ENCODE measurements at places on chromosomes 2 and 18. TPM values are rescaled to one million over a fixed set of nuclear protein-coding genes. Genes with fewer than 3 reads are reported as not detected.

DNA sequence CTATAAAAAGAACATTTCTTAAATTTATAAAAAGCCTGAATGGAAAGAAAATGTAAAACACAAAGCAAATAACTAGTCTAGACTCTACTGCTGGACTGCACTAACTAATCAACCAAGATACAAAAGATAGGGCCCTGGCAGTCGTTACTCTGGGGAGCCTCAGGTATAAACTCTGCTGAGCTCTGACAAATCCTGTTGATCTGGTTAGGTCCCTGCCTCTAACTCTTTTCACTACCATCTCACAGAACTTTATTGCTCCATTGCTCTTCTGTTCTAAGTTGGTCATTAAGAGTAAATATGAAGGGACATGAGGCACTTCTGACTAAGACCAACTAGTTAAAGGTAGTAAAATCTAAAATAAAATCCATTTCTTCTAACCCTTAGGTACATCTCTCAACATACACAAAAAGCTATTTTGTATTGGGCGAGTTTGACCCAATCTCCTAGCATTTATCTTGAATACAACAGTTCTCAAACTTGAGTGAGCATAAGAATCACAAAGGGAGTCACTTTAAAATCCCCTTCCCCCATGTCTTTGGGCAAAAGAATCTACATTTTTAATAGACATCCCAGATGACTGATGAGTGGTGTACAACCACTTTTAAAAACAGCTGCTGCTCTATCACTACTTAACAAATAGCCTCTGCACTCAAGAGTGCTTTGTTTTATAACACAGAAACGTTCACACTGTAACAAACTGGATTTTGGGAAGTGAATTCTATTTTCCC, 2.5 kb downstream of the CHN1 start:
- ATAC-seq: no peak

DNA sequence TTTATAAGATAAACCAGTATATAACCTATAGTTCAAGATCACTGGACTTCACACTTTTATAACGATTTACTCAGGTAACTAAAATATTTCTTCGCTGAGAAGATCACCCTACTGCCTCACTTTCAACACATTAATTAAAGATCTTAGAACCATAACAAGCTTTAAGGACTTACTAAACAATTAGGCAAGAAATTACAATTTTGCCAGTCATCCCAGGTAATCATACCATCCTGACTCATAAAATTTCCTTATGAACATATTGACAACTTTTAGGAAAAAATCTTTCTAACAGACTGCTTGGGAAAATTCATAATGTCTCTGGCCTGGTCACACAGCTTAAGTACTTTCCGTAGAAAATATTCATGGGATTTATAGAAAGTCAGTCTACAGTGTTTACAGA, 223.2 kb downstream of the NRXN1 start:
- no peak for ATAC-seq

PLEK gene
- 0.87 TPM for total RNA-seq

GRCh38 chr18:73766910-73767515, 380.6 kb downstream of the FBXO15 start:
- ATAC-seq: no peak

DNA sequence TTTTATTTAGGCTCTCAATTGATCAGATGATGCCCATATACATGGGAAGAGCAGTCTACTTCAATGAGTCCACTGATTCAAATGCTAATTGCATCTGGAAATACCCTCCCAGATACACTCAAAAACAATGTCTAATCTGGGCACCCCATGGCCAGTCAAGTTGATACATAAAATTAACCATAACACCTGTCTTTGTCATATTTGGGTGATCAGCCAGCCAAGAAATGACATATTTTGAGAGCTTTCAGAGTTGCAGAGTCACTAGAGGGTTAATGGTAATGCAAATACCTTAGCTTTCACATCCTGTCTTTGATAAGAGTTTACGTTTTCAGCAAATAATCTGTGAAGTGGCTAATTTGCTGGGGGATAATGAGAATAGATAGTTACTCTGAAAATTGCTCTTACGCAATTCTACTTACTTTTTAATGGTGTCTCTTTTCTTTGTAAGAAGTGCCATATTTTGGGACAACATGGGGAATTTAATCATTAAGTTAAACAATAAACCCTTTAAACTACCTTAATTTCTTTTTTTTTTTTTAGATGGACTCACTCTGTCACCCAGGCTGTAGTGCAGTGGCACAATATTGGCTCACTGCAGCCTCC, 49.1 kb downstream of the CCDC195 start:
- ATAC-seq: no peak

DNA sequence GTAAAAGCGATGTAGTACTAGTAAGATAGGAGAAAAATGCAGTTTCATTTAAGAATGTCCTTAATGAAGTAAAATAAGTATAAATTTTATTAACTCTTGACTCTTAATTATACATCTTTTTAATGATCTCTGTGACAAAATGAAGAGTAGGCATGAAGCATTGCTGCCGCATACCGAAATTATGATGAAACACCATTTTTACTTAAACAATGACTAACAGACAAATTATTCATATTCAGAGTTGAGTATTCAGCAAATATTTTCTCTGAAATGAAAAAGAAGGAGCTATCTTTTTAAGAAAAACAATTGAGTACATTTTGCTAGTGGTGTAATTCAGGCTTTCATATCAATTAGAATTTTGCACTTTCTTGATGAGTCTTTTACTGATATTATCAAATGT, 150.6 kb upstream of the DOCK10 start:
- no peak for ATAC-seq

RPL37A gene
- total RNA-seq: 9,858 TPM

DNA sequence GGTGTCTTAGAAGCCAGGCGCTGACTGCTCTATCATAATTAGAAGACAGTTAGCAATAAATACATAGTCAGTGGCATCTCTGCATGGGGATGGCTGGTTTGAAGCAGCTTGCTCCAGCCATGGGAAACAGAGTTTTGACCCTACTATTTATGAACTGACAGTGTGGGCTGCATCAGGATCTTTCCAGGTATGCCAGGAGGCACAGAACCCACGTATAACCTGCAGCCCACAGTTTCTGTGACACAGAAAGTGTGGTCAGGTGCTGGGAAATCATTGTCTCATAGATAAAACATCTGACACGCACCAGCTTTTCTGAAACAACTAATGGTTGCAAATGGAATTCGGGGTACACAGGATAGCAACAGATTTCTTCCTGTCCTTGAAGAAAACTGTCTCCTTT, 34.7 kb downstream of the INPP4A start:
- no peak for ATAC-seq

GRCh38 chr2:16507655-16508489, 157.8 kb downstream of the CYRIA start:
- peak; percentile 78 for ATAC-seq

- no peak for ATAC-seq
Observed at GRCh38 chr2:74290066-74290465, 53.1 kb downstream of the SLC4A5 start.

CCDC74B gene
- total RNA-seq: 3.2 TPM
